ENCODE measurements at places on chromosomes 1 and 21.
A peak's percentile ranks its signal among the peaks of the same experiment; 100 is the strongest.

DNA sequence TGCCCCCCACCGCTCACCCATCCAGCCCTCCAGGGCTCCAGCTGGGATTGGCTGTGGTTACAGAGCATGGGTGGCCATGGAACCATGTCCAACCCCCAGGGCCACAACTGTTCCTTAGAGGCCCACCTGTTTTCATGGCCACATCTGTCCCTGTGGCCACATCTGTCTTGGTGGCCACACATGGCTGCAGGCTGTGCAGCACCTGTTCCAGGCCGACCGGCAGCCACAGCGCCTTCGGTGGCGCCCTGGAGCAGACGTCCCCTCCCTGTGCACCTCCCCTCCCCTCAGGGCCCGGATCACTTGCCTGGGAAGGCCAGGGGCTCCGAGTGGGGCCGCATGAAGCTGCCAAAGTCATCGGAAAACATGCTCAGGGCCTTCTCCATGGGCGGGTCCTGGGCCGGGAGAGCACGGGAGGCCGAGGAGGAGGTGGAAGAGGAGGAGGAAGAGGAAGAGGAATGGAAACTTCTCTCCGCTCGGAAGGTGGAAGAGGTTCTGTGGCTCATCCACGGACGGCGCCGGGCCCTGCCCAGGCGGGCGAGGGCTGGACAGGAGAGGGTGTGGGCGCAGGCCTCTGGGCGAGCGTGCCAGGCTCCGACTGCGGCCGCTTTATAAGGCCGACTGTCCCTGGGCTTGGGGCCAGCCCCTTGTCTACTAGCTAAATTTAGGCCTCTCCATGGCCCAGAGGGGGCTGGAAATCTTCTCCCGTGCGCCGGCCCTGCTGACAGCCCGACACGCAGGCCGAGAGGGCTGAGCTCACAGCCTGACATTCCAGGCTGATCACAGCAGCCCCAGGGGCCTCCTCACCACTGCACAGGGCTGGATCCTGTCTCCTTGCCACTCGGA lies at the start of gene HSPB7:
TSS of gene HSPB7 (minus strand) at position 583 of the 843 bp plus-strand sequence. CDS start at position 503, 80 bp downstream.
- DNase-seq: peak; percentile 21

DNA sequence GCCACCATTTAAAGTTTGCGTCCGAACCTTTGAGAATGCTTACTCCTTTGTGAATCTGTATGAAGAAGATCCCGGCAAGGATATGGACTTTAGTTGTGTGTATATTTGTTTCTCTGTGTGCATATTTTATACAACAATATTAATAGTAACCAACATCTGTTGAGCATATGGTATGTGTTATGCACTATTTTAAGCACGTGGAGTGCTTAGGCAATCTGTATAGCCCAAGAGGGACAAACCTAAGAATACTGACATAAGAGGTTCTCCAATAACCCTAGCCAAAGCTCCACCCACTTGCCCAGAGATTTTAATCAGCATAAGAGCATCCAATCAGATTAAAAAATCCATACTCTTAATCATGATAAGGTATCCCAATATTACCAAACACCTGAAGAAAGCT lies 92.7 kb downstream of the MAB21L3 start:
- no peak for DNase-seq

DNA sequence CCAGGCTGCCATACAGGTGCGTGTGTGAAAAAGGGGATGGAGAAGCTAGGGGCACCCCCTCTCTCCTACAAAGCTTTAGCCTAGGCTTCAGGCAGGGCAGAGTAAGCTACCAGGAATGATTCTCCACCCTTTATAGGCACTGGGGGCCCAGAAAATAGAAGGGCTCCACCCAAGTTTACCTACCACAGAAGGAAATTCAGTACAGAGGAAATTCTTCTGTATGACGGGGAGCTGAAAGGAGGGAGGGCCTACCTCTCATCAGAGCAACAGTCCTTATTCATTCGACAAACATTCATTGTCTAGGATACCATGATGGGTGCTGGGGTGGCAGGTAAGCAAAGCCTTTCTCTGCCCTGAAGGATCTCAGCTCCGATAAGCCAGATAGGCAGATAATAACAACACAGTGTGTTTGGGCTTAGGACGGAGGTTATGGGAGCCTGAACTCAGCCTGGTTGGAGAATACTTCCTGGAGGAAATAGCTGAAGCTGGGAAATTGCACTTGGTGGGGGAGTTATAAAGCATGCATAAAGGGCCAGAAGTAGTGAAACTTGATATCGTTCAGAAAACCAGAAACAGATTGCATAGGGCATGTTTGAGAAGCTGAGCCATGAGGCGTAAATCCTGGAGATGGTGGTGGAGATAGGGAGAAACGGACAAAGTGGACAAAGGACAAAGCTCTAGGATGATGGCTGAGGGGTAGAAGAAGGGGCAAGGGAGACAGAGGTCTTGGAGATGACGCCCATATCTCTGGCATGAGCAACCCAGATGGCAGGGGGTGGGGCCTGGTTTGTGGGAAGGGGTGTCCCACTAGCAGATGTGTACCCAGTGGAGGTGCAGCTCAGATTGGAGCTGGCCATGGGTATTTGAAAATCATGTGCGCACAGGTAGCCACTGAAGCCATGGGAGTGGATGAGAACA lies 5.3 kb upstream of the P3R3URF start:
- DNase-seq: no peak

GRCh38 chr1:8015036-8015808 lies 10.9 kb downstream of the ERRFI1 start:
- peak; percentile 29 for DNase-seq

- DNase-seq: peak; percentile 49
Measured at GRCh38 chr1:8987881-8988617, 38.2 kb downstream of the SLC2A7 start.

GRCh38 chr1:222749927-222750326 lies 12.9 kb downstream of the FAM177B start:
- no peak for DNase-seq

GRCh38 chr1:94284476-94284875 lies 47.1 kb upstream of the ARHGAP29 start:
- no peak for DNase-seq

Data from T1000 (cell line).